ENCODE measurements at places on chromosomes 5 and 9. TPM values are rescaled to one million over a fixed set of nuclear protein-coding genes. Genes with fewer than 3 reads are reported as not detected.

DNA sequence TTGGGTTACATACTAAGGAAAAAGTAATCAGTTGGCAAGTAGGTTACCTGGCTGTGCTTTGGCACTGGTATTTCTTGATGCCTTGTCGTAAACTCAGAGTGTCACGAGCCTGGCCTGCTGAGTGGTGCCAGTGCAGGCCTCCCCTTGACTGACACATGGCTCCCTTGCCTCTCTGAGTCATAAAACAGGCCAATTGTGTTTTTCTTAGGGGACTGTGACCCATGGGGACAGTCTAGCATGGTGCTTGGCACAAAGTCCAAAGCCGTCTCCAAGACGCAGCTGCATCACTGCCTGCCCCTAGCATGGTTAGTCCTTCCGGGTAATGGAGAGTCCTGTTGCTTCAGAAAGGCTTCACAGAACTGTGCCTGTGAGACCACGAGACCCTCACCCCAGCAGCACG lies 132.5 kb downstream of the MVB12B start:
- no peak for DNase-seq
- no peaks in the 10 kb centered on the region for H3K4me1 ChIP-seq
- H3K27ac ChIP-seq = no peak overlapping the region
- H3K4me3 ChIP-seq = no peak overlapping the region
- H3K27me3 ChIP-seq = no peaks in the 10 kb centered on the region

- H3K4me3 ChIP-seq = no peak overlapping the region
- no peak overlapping the region for H3K27ac ChIP-seq
- no peaks in the 10 kb centered on the region for H3K4me1 ChIP-seq
- no peaks in the 10 kb centered on the region for H3K36me3 ChIP-seq
- no peak for DNase-seq
Observed at GRCh38 chr5:107792940-107793339, 122.2 kb upstream of the EFNA5 start.

DNA sequence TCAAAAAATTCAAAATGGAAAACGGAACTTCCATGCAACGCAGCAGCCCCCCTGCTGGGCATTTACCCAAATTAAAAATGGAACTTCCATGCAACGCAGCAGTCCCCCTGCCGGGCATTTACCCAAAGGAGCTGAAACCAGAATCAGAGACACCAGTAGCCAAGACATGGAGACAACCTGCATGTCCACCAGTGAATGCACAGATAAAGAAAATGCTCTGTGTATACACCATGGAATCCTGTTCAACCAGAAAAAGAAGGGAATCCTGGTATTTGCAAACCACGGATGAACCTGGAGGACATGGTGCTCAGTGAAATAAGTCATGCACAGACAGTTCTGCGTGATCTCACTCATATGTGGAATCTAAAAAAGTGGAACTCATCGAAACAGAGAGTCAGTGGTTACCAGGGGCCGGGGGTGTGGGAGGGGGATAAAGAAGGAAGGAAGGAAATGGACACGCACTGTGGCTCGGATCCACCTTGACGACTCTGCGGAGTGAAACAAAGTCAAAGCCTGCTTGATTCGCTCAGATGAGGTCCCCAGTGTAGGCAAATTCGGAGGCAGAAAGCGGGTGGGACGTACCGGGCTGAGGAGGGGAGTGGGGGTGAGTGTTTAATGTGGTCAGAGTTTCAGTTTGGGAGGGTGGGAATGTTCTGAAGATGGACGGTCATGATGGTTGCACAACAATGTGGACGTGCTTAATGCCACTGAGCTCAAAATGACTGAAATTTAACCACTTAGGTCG lies 40.2 kb upstream of the EXOC3 start:
- peaks cover 9% of the 10 kb centered on the region for H3K4me1 ChIP-seq
- H3K4me3 ChIP-seq = no peak overlapping the region
- no peaks in the 10 kb centered on the region for H3K36me3 ChIP-seq
- H3K27me3 ChIP-seq = no peaks in the 10 kb centered on the region
- DNase-seq = no peak
- H3K27ac ChIP-seq = no peak overlapping the region

DNA sequence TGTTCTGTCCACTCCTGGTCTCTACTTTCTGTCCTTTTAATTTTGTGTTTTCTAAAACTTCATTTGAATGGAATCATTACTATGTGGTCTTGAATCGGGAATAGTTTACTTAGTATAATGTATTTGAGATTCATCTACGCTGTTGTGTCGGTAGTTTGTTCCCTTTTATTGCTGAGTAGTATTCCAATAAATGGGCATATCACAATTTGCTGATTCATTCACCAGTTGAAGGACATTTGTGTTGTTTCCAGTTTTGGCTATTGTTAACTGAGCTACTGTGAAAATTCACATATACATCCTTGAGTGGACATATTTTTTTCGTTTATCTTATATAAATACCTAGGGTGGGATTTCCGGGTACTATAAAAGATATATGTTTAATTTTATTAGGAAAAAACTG lies 19.5 kb upstream of the PPARGC1B start:
- H3K27me3 ChIP-seq = peaks cover 4% of the 10 kb centered on the region
- H3K4me1 ChIP-seq = no peaks in the 10 kb centered on the region
- no peak overlapping the region for H3K4me3 ChIP-seq
- no peak overlapping the region for H3K27ac ChIP-seq

The NPDC1 gene
- 3.4 TPM for total RNA-seq

The DELE1 gene
- 115 TPM for total RNA-seq

The FYB1 gene
- 277 TPM for total RNA-seq

The IL13 gene
- 1.4 TPM for total RNA-seq

Data from natural killer cell (primary cell).